ENCODE measurements at places on chromosomes 16 and 17.
A peak's percentile ranks its signal among the peaks of the same experiment; 100 is the strongest.

GRCh38 chr16:25013751-25014499 is 1.2 kb downstream of the ARHGAP17 start:
- no peak for DNase-seq

DNA sequence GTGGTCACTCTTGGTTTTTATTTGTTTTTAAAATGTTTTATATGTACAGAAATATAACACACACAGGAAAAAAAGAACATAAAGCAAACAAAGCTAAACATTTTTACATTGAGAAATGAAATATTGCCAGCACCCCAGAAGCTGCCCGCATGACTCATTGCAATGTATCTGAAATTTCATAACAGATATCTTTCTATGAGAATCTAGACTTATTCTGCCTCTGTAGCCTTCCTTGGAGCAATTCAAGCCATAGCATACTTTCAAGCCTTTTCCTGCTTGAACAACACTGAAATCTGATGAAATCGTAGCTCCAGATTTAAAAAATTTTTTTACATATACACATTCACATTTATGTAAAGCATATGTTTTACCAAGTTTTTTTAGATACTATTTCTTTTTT is 86.9 kb downstream of the RBBP6 start:
- no peak for DNase-seq

DNA sequence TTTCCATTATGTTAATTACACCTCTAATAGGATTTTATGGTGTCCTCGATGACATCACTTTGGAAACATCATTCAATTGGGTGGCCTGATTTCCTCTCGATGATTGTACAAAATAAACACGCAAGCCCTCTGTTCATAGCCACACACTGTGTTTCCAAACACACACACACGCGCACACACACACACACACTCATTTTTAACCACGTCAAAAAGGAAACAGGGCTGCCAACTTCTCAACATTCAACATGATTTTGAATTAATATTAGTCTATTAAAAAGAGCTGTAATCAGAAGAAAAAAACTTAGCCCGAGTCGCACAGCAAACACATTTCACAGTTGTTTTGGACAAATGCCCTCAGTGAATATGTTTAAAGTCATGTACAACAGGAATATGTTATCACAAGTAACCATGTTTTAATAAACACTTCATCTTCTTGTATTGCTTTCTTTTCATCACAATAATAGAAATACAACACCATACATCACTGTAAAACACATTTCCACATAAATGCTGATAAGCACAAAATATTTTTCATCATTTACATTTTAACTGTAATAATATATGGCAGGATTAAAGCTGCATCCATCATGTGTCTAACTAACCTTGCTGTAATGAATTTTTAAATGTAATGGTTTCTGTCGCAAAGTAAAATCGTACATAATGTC is 219.1 kb upstream of the IRX3 start:
- no peak for DNase-seq

DNA sequence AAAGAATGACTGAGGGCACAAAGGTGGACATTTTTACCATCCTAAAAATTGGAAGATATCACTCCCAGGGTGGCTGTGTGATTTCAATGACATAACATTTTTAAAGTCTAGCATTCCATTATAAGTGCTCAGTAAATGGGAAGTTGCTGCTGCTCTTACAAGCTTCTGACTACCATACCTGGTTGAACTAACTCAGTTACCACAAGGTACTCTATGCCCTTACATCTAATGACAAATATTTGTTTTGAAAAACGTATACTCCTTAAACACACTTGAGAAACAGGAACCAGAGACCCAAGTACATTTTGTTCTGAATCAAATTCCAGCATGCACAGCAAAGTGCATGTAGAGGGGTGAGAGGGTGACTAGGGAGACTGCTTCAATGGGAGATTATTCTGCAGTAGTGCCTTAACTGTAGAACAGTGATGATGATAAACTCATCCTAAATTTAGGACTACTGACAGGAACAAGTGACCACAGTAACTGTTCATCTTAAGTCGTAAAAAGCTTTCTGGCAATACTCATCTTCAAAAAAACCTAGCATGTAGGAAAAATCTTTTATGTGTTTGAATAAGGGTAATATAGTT is 83.5 kb downstream of the KANSL1 start:
- DNase-seq, result no peak

GRCh38 chr16:30335598-30336474 is 19.3 kb downstream of the CD2BP2 start:
- DNase-seq, result no peak

DNA sequence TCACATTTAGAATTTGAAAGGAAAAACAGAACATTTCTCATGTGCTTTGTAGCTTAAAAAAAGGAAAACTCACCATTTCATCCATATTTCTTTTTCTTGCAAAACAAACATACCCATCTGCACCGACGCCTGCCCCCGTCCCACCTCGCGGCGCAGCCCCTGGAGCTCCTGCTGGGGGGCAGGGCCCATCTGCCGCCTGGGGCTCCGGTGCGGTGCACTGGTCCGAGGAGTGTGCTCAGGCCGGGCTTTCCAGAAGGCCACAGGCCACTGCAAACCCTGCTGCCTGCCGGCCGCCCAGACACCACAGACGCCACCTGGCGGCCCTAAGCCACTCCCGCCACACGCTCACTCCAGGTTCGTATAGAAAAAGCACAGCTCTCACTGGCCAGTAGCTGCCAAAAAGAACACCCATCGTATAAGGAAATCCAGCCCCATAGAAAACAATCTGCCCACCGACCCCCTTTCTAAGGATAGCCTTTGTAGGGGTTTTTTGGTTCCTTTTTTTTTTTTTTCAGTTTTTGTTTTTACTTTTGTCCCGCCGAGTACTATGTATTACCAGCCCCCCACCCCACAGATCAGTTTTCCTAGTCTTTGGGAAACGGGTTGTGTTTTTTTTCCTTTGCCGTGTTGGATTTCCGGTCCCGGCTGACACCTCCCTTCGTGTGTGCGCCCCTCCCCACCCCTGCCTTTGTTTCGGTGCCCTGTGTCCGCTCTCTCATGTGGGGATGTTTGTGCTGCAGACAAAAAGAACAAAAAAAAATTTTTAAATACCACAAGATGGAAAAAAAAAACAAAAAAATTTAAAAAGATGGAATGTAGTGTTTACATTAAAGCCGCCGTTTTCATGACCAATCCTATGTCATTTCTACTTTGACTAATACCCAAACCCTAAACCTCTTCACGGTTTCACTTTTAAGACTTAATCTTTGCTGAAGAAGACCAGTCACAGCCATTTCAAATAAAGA is 68.8 kb downstream of the AMFR start:
- peak; percentile 89 for DNase-seq

DNA sequence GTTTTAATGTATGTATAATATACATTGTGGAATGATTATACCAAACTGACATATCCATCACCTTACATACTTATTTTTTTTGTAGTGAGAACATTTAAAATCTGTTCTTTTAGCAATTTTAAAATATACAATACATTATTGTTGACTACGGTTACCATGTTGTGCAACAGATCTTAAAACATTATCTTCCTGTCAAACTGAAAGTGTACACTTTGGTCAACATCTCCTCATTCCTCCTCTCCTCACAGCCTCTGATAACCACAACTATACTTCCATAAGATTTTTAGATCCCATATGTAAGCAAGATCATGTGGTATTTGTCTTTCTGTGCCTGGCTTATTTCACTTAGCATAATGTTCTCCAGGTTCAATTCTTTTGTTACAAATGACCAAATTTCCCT is 7.5 kb upstream of the DNAJA2 start:
- DNase-seq, result no peak

DNA sequence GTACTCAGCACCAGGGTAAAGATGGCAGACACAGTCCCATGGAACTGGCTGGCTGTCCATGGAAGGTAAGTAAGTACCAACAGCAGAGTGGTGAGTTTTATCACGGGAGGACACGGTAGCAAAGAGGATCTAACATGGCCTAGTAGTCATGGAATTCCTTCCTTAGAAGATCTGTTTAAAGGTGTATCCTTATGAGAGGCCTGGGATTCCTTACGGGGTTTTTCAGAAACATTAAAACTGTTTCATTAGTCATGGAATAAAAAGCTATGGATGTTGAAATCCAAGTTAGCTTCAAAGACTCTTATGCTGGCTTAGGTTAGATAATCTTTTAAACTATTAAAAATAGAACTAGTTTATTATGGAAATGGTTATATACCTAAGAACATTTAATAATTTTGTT is 7.4 kb downstream of the FTO start:
- no peak for DNase-seq

GRCh38 chr16:27058299-27058698 is 8.4 kb upstream of the C16orf82 start:
- no peak for DNase-seq

DNA sequence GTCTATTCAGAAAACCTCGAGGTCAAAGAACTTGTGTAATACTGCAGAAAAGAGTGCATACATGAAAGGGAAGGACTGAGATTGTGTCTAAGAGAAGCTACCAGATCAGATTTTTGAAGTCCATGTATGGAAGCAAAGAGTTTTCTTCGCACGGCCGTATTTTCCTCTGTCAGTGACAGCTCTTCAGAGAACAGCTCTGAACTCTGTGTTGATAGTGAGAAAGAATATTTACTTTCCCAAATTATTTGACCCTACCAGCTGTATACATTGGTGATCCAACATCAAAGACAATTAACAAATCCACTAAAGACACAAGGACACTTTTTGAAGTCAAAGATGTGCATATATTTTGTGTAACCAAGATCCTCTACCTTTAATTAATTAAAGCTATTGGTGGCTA is 107.8 kb upstream of the PSMD7 start:
- DNase-seq, result no peak

GRCh38 chr17:60345233-60345632 is 46.7 kb downstream of the USP32 start:
- DNase-seq, result no peak

- peak; percentile 43 for DNase-seq
These were observed 21.6 kb downstream of the SPNS2 start for GRCh38 chr17:4520060-4520893.

- DNase-seq, result peak; percentile 2
These were observed 122.9 kb upstream of the ELAC2 start for GRCh38 chr17:13140750-13141149.
